Panc1 (cell line): ENCODE measurements at places on chromosomes 7 and 10.
A peak's percentile ranks its signal among the peaks of the same experiment; 100 is the strongest.

DNA sequence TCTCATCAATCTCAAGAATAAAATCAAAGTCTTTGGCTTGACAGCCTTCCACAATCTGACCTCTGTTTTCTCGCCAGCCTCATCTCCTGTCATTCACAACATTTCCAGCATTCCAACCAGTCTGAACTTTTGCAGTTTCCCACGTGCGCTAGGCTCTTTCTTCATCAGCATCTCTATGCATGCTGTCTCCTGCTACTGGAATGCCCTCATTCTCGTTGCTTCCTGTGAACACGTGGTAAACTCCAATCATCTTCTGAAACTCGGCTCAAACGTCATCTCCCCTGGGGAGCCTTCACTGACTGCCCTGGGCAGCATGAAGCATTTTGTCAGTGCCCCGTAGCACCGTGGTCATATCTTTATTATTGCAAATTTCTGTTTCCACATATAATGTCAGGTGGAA, 12.2 kb upstream of the RSBN1L start:
- no peak for DNase-seq

DNA sequence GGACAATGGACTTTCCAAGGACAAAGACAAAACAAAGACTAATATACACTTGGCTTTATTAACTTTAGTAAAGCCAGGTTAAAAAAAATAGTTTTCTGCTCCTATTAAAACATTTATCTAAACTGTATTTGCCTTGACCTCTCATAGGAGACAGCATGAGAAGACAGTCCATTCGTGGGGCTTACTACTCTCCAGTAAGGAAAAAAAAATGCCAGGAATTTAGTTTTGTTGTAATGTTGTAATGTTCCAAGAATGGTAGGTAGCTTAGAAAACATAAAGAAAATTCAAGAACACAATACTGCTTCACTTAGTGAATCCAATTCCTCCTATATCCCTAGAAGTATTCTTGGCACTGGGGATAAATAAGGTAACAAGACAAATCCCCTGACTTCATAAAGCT, 81.7 kb downstream of the KMT2C start:
- DNase-seq: no peak

- peak; percentile 98 for DNase-seq
These were observed 23.3 kb downstream of the MYOF start for GRCh38 chr10:93458821-93459257.

DNA sequence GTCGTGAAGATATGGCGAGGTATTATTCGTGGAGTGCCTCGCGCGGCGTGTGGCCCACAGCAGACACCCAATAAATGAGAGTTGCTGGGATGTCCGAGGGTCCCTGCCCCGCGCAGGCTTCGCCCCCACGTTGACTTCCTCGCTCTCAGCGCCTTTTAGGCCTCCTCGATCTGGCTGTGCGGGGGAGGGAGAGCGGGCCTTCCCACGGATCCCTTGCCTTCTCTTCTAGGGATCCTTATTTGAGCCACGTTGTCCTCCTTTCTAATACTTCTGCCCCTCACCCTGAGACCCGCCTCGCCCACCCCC, 660 bp downstream of the VCL start:
- no peak for DNase-seq

DNA sequence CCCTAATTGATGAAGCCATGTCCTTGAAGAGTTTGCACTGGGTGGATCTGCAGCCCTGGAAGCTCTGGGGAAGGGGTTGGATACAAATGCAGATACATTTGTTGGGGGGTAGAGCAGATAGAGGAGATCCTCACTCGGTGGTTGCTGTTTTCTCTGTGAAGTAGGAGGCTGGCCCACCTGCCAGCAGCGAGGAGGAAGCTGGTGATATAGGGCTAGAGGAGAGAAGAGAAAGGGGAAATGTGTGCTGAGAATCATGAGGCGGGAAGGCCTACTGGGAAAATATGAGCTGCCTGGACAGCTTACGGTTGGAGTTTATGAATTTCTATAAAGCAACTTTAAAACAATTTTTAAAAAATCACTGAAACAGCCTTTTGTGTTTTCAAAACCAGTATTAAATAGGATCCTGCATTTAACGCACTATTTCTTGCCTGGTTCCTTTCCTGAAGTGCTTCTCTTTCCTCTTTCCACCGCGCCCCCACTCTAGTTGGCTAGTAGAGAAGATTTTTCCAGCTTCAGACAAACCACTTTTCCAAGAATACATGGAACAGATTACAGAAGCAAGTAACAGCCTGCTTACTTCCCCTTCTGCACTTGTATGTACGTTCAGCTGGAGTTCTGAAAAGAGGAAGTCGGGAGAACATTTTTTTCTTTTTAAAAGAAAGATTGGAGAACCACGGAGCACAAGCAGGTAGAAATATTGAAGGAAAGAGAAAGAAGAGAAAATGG, 100.6 kb upstream of the GLCCI1 start:
- no peak for DNase-seq
